ENCODE measurements at places on chromosomes 3 and 15. TPM values are rescaled to one million over a fixed set of nuclear protein-coding genes. Genes with fewer than 3 reads are reported as not detected.

The P2RY14 gene
- 0.43 TPM for total RNA-seq

The MITF gene
- 24.0 TPM for total RNA-seq

The ROBO2 gene
- 24.9 TPM for total RNA-seq

The CD96 gene
- total RNA-seq: 0.09 TPM

The GPR176 gene
- total RNA-seq: 108 TPM

The STXBP5L gene
- total RNA-seq: under 0.01 TPM

The EFCAB12 gene
- total RNA-seq: 0.09 TPM

Data from smooth muscle cell of bladder (primary cell).